HT-29 (cell line): ENCODE measurements at places on chromosomes 7 and 10. TPM values are rescaled to one million over a fixed set of nuclear protein-coding genes. Genes with fewer than 3 reads are reported as not detected.

DNA sequence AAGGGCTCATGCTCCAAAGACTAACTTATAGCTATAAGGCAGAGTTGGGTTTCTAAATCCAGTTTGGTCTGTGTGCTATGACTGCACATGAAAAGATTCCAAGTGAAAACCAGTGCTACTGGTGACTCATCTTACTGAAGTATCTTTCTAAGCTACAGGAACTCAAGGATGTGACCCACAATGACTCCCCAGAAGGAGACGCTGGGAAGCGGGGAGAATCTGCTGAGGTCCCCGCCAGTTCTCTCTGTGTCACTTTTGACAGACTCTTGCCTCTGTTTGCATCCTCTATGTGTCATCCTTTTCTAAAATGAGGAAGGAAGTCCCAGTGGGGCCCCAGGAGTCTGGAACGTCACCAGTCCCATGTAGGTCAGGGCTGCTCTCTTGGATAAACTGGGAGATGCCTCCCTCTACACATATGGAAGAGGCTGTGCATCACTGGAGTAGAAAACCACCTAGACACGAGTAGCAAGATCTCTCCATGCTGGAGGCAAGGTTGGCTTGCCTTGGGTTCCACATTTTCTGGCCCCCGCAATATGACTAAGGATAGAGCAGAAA, 28.8 kb upstream of the GPR26 start:
- no peak for DNase-seq

- no peak for DNase-seq
These were observed 128.7 kb upstream of the JCAD start for GRCh38 chr10:30188101-30188500.

DNA sequence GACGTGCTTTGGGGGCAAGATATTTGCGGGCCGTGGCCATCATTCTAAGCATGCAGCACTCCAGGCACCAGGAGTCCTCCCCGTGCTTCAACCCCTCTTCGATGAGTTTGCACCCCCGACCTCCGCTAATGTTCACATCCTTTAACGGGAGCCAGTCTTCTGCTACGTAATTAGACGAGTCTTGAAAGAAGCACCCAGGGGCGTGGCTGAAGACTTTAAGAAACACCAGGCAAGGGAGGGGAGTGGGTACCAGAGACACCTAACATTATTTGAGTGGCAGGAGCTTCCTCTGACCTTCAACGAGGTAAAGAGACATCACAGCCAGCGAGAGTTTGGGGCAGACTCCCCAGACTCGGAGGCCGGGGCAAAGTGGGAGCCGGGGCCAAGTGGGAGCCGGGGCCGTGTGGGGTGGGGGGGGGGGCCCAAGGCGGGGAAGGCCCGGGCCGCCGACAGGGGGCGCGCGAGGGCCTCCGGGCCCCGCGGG, 31.1 kb upstream of the TOMM7 start:
- DNase-seq: no peak

- DNase-seq: no peak
These were observed 43.0 kb downstream of the ELMO1 start for GRCh38 chr7:37405603-37406122.

DNA sequence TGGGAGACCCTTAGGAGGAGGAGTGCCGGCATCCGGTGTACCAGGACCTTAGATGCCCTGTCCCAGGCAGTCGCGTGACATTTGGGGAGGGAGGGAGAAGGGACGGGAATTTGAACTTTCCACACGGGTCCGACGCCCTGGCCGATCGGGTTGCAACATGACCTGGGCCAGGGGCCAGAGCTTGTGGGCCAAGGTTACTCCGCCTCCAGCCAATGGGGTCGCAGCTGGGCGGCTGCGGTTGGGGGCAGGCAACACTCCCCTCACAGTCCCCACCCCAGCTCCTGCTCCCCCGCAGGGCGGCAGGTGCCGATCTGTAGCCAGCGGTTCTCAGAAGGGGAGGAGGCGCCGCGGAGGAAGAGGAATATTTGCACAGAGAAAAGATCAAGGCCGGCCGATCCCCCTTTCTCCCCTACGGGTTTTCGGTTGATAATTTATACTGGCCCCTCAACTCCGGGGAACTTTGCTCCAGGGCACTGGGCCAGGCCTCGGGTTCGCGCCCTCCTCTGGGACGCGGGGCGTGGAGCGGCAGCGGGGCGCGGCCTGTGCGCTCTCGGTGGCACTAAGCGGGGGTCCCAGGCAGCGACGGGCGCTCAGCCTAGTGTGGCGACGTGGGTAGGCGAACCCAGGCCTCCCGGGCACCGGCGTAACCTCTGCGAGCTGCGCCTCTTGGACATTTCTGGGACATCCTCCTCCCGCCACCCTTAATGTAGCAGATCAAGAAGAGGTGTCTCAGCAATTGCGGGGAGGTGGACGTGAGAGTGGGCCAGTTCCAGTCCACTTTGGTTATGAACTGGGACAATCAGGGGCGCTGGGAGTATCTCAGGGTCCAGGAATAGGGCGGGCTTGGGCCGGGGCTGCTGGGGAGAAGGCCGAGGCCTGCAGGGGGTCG, 1.2 kb downstream of the MLXIPL start:
- no peak for DNase-seq

DNA sequence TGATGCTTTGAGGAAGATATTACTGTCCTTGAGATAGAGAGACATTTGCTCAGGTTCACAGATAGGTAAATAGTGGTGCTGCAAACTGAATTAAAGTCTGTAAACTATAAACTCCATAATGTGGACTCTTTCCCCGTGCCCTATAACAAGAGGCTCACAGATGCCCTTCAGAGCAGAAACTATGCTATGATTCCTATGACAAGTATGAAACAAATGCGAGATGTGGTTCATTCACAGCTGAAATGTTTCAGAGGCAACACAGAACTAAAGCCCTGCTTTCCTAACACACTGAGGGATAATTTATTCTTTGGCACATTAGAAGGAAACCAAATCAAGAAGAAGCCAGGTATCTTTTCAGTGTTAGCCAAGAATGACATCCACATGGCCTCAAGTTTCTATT, 13.4 kb downstream of the CHUK start:
- no peak for DNase-seq

GRCh38 chr7:121510858-121511482, 114.9 kb upstream of the FAM3C start:
- DNase-seq: no peak

GRCh38 chr7:128207609-128208008, 33.5 kb upstream of the LEP start:
- DNase-seq: no peak

VSIR gene
- 25.0 and 28.8 TPM in 2 replicates for total RNA-seq

NKX1-2 gene
- total RNA-seq: not detected in 2 replicates

GRCh38 chr10:30821994-30822692, 192.6 kb upstream of the LYZL2 start:
- no peak for DNase-seq

DNA sequence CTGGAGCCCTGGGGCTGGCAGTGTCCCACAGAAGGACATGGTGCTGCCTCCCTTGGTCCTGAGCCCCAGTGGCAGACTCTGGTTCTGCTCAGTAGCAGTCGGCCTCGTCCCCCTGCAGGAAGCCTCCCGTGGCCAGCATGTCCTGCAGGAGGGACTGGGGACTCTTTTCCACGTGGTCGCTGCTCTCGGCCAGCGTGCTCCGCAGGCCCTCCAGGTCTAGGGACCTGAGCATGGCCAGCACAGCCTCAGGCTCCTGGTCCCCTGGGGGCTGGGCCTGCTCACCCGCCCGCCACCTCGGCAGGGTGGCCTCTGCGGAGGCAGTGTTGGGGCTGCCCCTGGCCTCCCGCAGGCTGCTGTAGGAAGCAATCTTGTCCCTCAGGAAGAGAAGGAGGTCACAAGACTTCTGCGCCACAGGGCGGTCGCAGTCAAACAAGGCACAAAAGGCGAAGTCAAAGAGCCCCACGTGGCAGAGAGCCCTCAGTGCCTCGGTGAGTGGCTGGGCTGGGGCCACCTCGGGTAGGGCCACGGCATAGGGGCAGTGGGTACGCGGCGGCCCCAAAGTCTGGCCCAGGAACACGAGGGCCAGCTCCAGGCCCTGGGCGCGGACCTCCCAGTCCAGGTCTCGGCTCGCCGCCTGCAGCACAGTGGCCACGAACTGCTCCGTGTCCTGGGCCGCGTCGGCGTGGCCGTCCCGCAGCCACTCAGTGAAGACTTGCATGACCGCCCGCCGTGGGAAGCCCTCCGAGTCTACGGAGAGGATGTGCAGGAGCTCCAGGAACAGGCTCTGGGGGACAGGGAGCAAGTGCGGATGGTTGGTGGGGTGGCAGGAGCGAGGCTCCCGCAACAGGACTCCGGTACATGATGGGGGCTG, 17.1 kb downstream of the BRAT1 start:
- DNase-seq: no peak

RAMP3 gene
- total RNA-seq: not detected in 2 replicates

MOGAT3 gene
- 6.7 and 8.2 TPM in 2 replicates for total RNA-seq

DNA sequence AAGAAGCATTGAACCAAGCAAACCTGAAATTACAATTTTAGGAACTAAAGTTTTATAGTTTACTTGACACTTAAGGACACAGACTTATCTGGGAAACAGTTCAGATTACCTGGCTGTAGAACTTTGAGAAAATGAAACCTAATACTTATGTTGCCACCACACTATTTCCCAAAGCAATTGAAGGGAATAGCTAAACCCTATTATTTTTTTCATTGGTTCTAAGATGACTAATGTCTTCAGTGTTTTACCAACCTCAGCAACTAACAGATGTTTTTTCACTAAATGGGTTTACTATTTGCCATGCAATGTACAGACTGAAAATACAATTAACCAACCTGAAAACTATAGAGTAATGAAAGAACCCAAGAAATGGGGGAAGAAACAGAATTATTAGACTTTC, 689.6 kb downstream of the SORCS1 start:
- no peak for DNase-seq

DNA sequence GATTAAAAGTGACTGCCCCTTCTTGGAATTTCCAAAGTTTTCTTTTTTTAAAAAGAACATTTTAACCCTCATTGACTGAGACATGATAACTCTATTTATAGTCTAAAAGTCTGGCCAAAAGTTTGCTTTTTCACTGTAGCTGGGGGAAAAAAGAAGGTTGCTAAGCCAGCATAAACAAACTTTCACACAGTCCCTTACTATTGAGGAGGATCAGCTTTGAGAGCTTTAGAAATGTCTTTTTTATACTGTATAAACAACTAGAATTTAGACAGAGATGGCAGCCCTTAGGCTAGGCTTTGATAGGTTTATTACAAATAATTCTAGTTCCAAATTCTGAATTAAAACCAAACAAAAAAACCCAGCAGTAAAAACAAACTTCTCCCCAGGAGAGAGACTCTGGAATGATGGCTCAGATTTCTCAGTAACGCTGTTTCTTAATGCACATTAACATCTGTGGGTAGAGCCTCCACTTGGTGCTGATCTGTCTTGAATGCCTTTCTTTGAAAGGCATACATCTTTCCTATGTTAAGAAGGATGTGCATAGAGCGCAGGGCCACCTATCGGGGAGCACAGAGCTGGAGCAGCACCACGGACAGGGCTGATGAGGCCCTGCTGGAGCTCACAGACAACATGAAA, 100.9 kb upstream of the PDLIM1 start:
- peak; percentile 29 for DNase-seq

CYP2C19 gene
- 0.44 TPM in 1 of 2 replicates, not detected in the other for total RNA-seq

CRHR2 gene
- total RNA-seq: not detected in 2 replicates

DNA sequence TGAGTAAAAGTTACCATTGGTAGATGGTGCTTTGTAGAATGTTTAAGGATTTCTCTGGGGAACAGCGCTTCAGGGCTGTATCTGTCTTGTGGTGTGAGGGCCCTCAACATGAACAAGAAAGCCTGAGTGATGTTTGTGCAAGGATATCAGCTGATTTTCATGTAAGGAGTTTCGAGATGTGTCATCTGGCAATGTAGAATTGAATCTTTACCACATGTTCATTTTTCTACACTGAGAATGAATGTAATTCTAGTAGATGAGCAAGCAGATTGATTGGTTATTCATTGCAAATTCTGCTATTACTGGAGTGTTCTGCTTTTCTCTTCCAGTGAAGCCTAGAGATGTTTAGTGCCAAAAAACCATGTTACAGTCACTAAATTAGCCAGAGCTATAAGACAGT, 87.7 kb downstream of the ST7 start:
- DNase-seq: no peak

GRCh38 chr10:59019603-59020002, 156.8 kb upstream of the PHYHIPL start:
- no peak for DNase-seq

GRCh38 chr7:42014625-42015618, 222.1 kb downstream of the GLI3 start:
- DNase-seq: peak; percentile 80

CYCS gene
- 45.2 and 56.8 TPM in 2 replicates for total RNA-seq
